ENCODE measurements at places on chromosomes 1 and 21.

- DNase-seq, result no peak
Observed at GRCh38 chr21:29195981-29196669, 65.7 kb downstream of the MAP3K7CL start.

DNA sequence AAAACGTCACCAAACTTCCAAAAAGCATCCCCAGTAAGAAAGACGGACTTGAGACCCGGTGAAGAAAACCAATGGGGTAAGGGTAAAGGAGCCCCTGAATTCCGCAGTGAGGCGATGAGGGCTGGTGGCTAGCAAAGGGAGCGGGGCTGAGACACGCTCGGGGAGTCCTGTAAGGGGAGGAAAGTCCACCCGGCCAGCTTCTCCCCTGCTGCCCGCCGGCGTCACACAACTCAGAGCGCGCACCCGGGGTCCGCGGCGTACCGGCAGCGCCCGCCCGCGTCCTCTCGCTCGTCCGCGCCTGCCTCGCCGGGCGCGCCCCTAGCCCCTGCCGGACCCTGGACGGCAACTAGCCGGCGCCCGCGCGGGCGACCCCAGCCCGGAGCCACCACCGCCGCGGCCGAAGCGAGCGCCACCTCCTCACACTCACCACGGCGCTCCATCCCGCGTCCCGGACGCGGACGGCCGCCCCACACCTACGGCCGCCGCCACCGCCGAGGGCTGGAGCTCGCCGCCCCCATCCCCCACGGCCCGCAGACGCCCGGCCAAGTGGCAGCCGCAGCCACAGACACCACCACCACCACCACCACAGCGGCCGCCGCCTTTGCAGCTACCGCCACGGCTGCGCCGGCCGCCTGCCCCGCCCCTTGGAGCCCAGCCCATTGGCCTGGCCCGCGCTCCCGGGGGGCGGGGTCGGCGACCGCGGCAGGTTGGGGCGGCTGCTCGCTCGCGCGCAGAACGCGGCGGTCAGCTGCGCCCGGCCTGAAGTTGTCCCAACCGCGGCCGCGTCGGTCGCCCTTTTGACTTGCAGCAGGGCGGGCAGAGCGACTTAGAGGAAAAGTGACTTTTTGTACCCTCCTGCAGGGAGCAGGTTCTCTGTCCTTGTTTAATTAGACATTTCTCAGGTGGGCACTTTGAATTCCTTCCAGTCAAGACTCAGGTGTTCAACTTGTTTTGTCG lies 10.0 kb upstream of the ARHGAP29 start:
- no peak for DNase-seq

- DNase-seq, result no peak
Observed at GRCh38 chr1:111334169-111334568, 43.5 kb downstream of the CHIA start.

DNA sequence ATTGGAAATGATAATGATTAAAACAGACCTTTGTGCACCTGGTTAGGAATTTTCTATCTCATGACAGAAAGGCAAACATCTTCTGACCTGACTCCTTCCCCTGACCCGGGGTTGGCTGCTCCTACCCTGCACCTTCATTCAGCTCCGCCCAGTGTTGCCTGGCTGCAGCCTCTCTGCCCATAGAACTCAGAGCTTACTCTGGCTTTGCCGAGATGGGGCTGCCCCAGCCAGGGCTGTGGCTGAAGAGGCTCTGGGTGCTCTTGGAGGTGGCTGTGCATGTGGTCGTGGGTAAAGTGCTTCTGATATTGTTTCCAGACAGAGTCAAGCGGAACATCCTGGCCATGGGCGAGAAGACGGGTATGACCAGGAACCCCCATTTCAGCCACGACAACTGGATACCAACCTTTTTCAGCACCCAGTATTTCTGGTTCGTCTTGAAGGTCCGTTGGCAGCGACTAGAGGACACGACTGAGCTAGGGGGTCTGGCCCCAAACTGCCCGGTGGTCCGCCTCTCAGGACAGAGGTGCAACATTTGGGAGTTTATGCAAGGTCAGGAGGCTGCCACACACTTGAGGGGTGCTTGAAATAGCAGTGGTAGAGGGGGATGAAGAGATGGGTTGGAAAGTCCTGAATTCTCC lies at the start of gene DIO1:
Gene DIO1 (plus strand): TSS at position 189 of the 638 bp plus-strand sequence. CDS start 24 bp downstream, at position 213.
- no peak for DNase-seq

GRCh38 chr1:2189459-2190425 lies 4.8 kb downstream of the FAAP20 start:
- peak; percentile 94 for DNase-seq

GRCh38 chr1:83813576-83813975 lies 185.4 kb downstream of the TTLL7 start:
- no peak for DNase-seq

- DNase-seq, result peak; percentile 42
Observed at GRCh38 chr1:156489166-156489934, 11.2 kb downstream of the MEF2D start.

GRCh38 chr1:166974647-166975345 lies 544 bp downstream of the ILDR2 start:
- no peak for DNase-seq

GRCh38 chr1:240572328-240572727 lies 39.6 kb downstream of the GREM2 start:
- DNase-seq, result no peak

DNA sequence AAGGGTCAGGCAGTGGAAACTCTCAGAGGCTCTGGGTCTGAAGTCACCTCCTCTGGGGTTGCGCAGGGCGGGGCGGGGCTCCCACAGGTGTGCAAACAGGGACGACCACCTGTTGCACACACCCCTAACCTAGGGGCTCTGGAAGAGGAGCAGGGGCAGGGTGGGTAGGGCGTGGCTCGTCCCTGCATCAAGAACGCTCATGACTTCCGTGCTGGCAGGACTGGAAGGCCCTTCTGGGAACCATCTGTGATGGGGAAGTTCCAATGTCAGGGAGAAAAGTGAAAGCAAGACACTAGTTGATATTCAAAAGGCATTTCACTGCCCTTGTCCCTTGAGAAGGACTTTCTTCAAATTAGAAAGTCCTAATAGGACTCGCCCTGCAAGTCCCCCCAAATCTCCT lies 22.1 kb upstream of the CLSTN1 start:
- no peak for DNase-seq

- no peak for DNase-seq
Observed at GRCh38 chr1:88976235-88976634, 16.2 kb downstream of the KYAT3 start.

DNA sequence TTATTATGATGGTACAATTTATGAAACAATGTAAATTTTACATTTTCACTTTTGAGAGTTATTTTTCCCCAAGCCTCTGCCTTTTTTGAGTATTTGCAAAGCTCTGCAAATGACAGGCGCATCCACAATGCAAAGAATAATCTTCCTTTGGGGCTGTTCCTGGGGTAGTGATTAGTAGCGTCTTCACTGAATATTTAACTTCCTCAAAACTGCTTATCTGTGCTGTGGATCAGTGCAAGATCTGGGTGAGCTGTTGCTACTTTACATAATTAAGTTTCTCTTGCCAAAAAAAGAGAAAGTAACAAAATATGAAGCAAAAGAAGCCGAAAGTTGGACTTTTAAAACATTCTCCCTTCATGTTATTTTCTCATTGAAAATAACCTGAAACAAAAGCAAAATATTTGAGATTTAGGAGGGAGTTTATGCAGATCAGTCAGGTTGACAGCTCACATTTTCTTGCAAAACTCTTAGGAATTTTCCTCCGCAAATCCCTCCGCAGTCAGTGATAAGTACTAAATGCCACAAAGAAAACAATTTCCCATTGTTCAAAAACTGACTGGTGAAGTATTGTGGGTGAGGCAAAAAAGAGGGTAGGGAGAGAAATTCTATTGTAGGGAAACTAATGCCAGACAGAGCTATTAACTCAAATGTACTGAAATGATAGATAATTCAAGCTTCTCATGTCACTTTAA lies 276.4 kb upstream of the B3GALT2 start:
- no peak for DNase-seq

GRCh38 chr1:85059563-85059962 lies 11.3 kb upstream of the MCOLN3 start:
- DNase-seq, result no peak

DNA sequence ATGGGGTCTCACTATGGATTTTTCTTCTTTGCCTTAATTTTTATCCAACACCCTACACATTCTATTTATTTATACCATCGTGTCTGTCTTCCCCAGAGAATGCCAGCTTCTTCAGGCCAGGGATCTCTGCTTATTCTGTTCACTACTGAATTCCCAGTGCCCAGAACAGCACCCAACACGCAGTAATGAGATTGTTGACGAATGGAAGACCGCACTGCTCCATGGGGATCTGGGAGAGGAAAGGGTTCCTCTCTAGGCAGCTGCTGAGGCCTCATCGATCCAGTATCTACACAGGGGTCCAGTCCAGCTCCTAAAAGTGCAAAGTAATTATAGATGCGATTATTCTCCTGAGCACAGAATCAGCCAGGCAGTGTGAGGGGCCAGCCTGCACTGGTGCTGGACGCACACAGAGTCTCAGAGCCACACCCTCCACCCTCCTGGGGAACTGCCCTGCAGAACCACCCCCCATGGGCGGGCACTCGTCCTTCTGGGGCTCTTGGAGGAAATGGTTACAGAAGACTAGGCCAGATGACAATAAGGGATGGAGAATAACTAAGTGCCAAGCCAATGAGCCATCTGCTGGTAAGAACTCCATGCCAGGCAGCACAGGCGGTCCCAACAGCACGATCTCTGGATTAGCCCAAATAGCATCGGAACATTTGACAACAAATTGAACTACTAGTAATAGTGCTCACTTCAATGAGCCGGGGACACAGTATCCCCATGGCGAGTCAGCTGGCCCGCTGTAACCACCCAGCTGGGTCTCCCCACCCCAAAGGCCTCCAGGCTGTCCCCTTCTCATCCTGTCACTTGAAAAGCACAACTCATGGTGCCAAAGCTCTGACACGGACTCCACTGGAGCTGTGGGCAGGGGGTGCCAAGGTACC lies 1.7 kb upstream of the PDE9A start:
- DNase-seq, result no peak

DNA sequence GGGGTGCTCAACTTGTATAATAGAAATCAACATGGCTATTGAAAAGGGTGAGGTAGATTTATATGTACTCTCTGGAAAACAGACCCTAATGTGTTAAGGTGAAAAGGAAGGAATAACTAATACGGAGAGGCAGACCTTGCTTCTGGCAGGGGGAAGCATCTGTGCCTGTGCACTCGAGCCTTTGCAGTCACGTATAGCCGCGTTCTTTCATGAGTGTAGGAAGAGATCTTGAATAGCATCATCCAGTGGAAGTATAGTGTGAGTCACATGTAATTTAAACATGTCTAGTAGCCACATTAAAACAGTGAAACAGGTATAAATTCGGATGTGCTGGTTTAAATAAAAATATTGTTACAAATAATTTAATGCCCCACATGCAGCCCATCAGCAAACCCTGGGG lies 3.0 kb downstream of the A3GALT2 start:
- DNase-seq, result no peak

GRCh38 chr1:223712850-223713474 lies 623 bp downstream of the CAPN2 start:
- no peak for DNase-seq

GRCh38 chr1:211741116-211741515 lies 65.7 kb upstream of the NEK2 start:
- DNase-seq, result no peak

DNA sequence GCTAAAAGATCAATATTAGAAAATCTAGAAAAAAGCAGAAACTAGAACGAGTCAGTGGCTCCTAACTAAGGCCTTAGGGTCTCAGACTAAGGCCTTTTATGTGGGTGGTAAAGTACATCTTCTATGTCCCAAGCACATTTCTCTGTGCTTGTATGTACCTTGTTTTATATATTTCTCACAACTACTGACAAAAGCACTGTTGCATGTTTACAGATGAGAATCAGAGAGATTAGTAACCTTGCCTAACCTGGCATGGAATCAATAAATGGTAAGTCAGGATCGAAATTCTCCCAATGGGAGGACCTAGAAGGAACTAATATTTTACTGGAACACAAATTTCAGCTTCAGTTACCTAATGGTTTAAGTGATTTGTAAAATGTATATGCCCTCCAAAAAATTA lies 160.9 kb downstream of the FGGY start:
- DNase-seq, result no peak

- no peak for DNase-seq
Observed at GRCh38 chr1:19619697-19620384, 24.3 kb upstream of the NBL1 start.

DNA sequence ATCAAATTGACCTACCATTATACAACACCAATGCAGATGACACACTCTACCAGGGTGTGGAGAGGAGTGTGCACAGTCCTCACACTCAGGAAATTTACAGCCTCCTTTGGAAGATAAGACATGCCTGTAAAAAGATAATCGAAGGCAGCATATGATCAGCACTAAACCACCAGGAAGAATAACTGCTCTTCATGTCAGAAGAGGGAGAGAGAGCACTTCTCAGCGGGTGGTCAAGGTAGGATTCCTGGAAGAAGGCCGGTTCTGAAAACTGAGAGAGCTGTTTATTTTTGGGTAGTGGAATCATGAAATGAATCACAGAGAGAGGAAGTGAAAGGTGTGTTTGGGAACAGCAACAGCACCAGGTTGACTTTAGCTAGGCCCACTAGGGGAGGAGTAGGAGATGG lies 14.0 kb upstream of the ZNF697 start:
- DNase-seq, result no peak

GRCh38 chr21:26115305-26115704 lies 55.3 kb downstream of the APP start:
- DNase-seq, result no peak

- no peak for DNase-seq
Observed at GRCh38 chr1:5198328-5198727, 543.9 kb downstream of the AJAP1 start.

DNA sequence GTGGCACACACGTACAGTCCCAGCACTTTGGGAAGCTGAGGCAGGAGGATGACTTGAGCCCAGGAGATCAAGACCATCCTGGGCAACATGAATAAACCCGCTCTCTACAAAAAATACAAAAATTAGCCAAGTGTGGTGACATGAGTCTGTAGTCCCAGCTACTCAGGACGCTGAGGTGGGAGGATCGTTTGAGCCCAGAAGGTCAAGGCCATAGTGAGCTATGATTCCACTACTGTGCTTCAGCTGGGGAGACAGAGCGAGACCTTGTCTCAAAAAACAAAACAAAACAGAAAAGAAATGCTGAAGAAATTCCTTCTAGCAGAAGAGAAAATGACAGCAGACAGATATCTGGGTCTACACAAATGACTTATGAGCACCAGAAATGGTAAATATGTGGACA lies 10.3 kb downstream of the ALDH9A1 start:
- no peak for DNase-seq

DNA sequence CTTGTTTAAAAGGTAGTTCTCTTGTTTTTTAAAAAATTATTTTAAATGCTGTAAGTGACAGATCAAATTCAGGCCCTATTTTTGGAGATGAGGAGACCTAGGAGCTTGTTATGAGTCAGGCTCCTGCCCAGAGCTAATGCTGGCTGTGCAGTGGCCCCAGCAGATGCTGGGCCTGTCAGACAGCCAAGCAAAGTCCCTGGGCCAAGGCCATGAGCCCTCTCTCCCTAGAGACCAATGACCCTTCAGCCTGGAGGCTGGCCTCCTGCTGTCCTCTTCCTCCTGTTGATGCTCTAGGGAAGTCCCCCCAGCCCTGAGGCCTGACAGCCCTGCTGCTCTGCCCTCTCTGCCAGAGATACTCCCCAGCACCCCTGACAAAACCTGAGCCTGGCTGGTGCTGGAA lies 128.1 kb upstream of the CTTNBP2NL start:
- DNase-seq, result no peak

- no peak for DNase-seq
Observed at GRCh38 chr1:60213253-60213652, 139.7 kb upstream of the C1orf87 start.

All from occipital lobe (tissue), 3 donors.